ENCODE measurements at places on chromosomes 7 and 10.
A peak's percentile ranks its signal among the peaks of the same experiment; 100 is the strongest.

DNA sequence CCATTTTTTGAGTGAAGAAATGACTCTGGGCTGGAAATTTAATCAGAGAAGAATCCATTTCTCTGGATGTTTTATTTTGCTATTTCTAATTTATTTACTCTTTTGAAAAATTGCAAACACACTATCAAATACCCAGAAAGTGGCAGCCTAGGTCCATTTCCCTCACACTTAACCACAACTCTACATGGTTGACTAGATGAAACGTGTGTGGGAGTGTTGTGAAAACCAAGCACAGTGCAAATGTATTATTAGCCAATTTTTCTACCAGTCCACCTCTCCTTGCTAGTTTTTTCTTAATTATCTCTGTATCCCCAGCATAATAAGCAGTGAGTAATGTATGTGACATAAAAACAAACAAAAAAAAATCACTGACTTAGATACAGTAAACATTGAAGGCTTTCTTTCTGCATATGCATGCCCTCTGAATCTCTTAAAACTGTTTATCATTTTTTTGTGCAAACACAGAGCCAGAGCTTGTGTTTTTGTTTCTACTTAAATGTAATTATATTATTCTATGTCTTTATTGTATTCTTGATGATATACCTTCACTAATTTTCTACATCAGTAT, 30.9 kb downstream of the SCIN start:
- no peak for DNase-seq

GRCh38 chr10:11437391-11438142, 173.9 kb downstream of the USP6NL start:
- no peak for DNase-seq

GRCh38 chr7:146956321-146956720, 839.7 kb downstream of the CNTNAP2 start:
- no peak for DNase-seq

- DNase-seq: no peak
Measured at GRCh38 chr10:69345402-69345801, 67.1 kb downstream of the HK1 start.

- no peak for DNase-seq
Measured at GRCh38 chr7:44881066-44881600, 4.2 kb downstream of the PURB start.

DNA sequence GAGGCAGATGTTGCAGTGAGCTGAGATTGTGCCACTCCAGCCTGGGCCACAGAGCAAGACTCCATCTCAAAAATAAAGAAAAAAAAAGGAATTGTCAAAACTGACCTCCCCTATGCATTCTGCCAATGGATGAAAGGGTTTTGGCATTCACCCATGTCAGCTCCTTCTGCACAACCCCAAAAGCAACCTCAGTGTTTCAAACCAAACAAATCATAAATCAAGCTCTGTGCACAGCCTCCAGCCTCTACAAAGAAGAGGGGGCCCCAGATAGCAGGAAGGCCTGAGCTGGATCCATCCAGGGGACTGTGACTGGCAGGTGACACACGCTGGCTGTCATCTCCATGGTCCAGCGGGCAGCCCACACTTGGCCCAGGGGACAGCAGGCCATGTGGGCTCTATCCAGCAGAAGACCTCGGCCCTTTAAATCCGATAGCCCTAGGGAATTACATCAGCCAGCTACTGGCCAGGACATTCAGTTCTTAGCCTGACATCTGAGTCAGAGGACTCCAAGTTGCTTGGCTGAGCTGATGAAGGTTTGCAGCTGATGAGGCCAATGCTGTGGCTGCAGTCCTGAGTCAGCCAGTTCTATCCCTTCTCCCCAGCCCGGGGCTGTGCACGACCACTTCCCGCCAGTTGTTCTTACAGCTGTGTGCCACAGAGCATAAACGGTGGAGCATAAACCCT, 52.0 kb upstream of the FIGNL1 start:
- DNase-seq: peak; percentile 93

DNA sequence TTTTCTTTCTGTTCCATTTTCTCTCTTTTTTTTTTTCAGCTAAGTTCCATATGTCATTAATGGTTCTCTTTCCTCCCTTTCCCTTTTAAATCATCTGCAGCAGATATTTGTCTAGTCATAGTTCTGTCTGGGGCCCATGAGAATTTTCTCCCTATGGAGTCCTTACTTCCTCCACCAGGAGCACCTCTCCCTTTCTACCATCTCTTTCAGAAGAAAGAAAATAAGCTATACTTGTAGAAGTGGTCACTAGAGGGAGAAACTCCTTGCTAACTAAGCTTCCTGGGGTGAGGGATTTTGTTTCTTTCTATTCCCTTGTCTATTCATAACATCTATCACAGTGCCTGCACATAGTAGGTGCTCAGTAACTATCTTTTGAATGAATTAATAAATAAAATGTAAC, 230.2 kb upstream of the HPS1 start:
- no peak for DNase-seq
